ENCODE measurements at places on chromosomes 12 and 14.
A peak's percentile ranks its signal among the peaks of the same experiment; 100 is the strongest.

DNA sequence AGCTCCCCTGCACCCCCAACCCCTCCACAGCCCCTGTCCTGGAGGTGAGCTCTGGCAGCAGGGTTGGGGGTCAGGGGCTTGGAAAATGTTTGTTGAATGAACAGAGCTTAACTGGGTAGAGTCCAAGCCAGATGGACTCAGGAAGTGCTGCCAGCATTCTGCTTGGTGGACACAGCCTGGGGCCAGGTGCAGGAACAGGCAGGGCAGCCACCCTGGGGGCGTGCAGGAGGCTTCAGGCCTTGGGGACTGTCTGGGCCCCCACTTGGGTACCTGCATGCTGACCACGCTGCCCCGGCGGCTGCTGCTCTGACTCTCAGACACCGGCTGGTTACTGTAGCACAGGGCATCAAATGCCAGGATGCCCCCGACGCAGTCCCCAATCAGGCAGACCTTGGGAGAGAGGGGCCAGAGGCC lies 15.7 kb downstream of the ARL6IP4 start:
- no peak for DNase-seq

DNA sequence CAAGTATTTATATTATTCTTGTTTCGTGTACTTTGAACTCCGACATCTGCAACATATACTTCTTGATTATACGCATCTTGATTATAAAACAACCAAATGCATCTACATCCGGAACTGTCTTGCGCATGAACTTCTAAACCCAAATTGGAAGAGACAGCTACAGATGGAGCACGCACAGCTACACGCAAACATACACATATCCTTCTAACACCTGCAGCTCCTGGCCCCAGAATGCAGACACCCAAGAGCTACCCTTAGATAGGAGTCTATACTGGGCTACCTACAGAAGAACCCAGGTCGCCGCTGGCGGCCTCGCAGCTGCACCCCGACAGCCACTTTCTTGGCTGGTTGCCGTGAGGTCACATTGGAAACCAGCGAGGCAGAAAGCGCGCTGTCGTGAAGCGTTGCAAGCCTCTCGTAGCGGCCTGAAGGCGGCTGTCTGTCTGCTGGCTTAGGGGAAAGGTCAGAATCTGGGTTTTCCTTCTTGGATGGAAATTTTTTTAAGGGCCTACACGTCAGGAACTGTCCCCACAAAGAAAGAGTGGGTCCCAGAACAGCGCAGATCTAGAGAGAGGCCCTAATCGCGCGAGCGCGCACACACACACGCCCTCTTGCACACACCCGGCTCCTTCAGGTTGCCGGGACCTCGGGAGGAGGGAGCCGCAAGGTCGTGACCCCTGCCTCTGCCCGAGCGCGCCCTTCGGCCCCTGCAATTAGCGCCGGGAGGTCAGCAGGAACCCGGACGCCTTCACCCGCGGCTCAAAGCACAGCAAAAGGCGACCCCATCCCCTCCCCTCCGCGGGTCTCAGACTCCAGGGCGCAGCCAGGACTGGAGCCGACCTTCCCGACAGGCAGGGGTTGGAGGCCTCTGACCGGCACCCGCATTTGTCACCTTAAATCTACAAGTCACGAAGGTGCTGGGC lies 17.0 kb downstream of the TBX3 start:
- no peak for DNase-seq

DNA sequence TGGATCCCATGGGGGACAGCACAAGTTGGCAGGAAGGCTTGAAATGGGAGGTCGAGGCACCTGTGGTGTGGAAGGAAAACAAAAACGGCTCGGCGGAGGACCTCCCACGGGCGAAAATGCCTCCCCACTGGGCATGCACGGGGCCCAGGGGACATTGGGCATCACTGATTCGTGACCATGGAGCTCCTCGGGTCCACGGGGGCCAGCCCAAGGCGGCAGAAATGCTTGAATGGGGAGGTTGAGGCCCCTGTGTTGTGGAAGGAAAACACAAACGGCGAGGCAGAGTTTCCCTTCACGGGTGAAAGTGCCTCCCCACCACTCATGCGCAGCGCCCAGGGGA lies 376.0 kb downstream of the ALG10 start:
- DNase-seq, result peak; percentile 79

DNA sequence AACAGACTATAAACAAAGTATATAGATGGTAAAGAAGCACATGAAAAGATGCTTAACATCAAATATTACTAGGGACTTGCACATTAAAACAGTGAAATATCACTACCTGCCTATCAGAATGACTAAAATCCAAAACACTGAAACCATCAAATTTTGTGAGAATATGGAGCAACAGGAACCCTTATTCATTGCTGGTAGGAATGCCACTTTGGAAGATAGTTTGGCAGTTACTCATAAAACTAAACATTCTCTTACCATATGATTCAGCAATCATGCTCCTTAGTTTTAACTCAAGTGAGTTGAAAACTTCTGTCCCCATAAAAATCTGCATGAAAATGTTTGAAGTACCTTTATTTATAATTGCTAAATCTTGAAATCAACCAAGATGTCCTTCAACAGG lies 297.6 kb downstream of the DAD1 start:
- no peak for DNase-seq

- DNase-seq, result no peak
Observed at GRCh38 chr14:100629696-100630095, 42.5 kb upstream of the BEGAIN start.

DNA sequence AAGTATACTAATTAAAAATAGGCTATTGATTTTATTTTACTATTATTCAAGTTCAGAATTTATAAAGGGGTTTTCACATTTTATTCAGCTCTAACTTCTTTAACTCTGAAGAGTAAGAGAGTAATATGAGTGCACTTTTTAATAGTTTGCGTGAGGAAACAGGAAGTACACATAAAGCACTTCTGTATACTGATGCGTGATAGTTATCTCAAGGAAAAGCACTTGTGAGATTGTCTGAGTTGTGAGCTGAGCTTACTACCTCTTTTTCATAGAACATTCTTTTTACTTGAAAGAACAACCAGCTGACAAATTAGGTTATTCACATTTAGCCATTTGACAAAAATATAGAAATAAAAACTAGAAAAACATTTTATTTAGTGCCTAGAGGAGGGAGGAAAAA lies 1.9 kb downstream of the RAD51AP1 start:
- DNase-seq, result no peak

DNA sequence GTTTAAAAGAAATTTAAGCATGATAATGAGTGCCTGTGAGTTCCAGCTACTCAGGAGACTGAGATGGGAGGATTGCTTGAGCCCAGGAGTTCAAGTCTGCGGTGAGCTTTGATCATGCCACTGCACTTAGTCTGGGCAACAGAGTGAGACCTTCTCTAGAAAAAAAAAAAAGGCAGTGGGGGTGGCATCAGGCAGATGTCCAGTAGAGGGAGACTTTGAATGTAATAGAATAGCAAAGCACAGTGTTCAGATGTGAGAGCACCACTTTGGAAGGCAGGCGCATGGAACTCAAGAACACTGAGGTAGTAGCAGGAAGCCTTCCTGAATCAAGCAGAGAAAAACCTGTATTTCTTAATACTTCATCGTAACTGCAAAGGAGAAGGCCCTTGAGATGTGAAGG lies 394.5 kb upstream of the GARIN6 start:
- DNase-seq, result no peak

- no peak for DNase-seq
Observed at GRCh38 chr12:63224396-63224795, 73.4 kb upstream of the AVPR1A start.

- DNase-seq, result no peak
Observed at GRCh38 chr14:59161561-59162175, 26.8 kb upstream of the DAAM1 start.

DNA sequence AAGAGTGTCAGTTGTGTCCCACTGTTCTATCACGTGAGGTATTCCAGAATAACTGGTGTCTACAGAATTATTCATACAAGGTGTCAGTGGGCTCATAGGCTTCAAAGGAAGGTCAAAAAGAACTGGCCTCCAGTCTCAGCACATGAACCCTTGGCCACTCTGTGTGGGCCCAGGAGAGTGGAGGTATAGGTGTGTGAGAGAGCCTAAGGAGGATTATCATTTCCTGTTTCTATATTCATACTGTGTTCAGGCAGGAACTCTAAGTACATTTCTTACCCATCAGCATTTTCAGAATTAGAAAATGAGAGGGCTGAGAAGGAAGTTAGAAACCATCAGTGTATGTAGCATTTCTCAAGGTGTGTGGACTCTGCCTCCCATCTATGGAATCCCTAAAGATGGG lies 87.0 kb downstream of the BTG1 start:
- no peak for DNase-seq

DNA sequence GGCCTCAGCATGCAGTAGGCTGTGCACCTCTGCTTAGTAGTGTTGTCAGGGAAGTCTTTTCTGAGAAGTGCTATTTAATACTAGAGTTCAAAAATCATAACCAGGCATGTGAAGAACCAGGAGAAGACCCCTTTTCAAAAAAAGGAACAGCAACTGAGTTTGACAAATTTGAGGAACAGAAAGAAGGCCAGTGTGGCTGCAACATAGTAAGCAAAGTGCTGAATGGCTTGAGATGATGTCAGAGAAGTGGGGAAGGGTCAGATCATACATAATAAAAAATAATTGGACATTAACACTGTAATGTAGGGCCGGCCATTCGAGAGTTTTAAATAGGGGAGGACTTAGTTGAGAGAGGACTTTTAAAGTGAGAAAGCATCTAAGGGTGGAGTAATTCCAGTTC lies 11.1 kb upstream of the CNTN1 start:
- no peak for DNase-seq

- no peak for DNase-seq
Observed at GRCh38 chr14:104596451-104596918, 8.1 kb downstream of the TMEM179 start.

GRCh38 chr12:95088379-95088778 lies 15.0 kb upstream of the NR2C1 start:
- no peak for DNase-seq

DNA sequence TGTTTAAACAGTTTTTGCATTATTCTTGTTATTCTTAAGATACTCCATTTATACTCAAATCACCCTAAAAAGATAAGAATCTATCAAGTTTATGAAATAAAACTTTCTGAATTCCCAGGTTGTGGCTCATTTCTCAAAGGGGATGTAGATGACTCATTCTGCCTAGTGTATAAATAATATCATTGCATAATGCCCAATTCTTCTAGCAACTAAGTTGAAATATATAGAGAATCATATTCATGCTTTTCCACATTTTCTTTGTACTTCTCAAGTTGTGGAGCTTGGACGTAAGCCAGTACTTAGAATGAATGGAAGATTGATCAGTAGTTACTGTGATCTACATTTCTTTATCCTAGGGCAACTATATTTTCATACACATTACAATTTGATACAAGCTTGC lies 201.1 kb downstream of the PPFIA2 start:
- DNase-seq, result no peak

Data from vagina (tissue), 2 donors.